ENCODE measurements at places on chromosomes 4 and X.

DNA sequence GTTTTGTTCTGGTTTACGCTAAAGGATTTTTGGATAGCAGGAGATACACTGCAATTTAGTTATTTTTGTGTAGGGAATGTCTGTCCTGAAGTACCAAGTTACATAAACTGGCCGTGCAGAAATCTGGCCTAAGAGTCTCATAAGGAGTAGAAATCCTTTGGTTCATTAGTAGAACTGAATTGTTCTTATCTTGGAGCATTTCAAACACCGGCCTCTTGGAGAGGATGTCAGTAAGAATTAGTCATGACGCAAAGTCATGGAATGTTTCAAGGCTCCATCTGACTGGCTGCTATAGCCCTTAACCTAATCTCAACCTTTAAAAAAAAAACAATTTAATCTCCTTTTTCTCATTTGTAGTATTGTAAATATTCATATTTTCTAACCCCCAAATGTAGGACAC, 15.2 kb downstream of the PDLIM3 start:
- DNase-seq: no peak

DNA sequence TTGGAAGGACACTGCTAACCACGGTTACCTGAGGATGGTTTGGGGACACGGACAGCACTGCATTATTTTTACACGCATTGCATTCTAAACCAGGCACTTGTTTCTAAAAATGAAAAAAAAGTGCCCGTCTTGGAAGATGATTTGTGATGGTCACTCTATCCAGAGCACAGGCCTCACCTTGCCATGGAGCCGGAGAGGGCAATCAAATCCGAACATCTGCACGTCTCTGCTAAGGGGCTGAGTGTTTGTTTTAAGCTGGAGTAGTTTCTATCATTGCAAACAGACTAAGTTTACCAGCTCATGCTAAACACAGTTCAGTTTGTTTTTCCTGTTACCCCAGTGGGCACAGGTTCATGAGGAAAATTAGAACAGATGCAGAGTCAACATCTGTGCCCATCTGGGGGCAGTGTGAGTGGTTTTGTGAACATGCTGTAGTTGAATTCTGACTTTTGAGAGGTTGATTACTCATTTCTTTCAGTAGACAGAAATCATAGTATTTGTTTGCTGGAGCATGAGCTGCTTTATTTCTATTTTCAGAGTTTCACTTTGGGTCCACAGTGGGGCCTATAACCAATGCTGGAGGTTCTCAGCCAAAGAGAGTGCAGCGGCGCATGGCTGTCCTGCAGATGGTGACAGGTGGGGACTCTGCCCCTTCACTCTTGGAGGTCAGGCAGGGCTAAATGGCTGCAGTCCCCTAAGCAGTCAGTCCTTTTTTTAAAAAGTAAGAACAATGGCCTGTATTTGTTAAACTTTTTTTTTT, 65.4 kb upstream of the ENPP6 start:
- DNase-seq: no peak

DNA sequence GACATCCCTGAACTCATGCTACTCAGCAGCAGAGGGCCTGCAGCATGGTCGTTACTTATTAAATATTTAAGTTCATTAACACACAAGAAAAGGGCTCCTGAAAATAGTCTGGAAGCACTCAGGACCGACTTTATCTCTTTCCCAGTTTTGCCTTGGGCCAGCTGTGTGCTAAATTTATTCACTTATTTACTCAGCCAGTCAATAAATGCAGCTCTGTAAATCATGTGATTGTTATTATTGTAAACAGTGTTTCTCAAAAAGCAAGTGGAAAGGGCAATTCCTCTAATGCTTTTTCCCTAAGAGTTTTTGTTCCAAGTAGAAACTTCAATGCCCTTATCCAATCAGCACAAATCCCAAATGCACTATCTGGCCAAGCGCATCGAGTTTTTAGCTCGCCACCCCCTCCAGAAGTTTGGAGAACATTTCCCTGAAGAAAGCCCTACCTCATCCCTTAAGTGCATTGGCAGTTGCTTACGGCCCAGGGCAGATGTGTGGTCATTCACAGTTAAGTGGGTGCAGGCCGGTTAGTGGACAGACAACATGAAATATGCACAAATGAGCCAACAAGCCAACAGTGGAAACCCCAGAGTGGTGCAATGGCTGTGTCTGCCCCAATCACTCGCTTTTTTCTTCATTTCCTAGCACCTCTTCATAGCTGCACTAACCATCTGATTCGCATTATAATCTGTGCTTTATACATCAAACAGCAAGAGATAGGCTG, 125.8 kb downstream of the SMIM20 start:
- no peak for DNase-seq

GRCh38 chrX:48522291-48522690, 683 bp downstream of the EBP start:
- DNase-seq: no peak

DNA sequence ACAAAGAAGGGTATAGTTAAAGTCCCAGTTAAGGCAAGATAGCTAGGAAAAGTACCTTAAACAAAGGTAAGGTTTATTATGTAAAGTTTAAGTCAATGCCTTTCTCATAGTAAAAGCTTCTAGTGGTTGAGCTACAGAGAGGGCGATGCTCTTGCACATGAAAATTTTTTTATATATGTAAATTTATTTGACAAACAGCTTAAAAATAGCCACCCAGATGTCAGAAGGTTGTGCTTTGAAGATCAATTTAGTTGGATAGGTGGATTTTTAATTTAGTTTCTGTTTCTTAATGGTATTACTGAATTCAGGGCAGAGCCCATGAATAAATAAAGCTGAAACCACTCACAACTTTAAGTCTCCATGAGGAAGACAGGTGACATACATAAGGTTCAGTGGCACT, 29.4 kb upstream of the PPP1R2C start:
- DNase-seq: no peak

GRCh38 chrX:10769696-10770619, 149.6 kb upstream of the MID1 start:
- DNase-seq: no peak

DNA sequence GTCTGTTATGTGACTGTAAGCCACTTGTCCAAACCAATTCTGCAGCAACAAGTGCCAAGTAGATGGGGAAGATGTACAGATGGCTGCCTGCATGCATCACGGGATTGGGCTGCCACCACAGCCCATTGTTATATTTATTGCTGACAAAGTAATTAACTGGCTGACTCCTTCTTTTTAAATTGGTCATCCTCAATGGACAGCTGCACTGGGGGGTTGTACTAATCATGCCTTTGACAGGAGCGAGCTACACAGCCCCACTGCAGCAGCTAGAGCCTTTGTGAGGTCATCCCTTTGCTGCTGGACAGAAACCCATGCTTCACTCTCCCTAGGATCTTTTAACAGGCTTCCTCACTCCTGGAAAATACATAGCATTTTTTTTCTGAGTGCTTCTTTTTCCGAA, 146.7 kb upstream of the CXXC4 start:
- DNase-seq: no peak

- DNase-seq: no peak
Observed at GRCh38 chr4:177008071-177008835, 215.5 kb upstream of the VEGFC start.

- no peak for DNase-seq
Observed at GRCh38 chr4:183469285-183469684, 24.8 kb downstream of the CDKN2AIP start.

GRCh38 chr4:120304801-120305200, 238.2 kb upstream of the MAD2L1 start:
- DNase-seq: no peak

GRCh38 chr4:13704035-13704434, 76.5 kb upstream of the BOD1L1 start:
- DNase-seq: no peak

GRCh38 chr4:41882625-41883347, 52.4 kb upstream of the TMEM33 start:
- DNase-seq: peak; percentile 19

GRCh38 chr4:30770049-30770549, 49.9 kb downstream of the PCDH7 start:
- DNase-seq: no peak

GRCh38 chr4:72451349-72451748, 117.7 kb downstream of the ADAMTS3 start:
- DNase-seq: no peak

DNA sequence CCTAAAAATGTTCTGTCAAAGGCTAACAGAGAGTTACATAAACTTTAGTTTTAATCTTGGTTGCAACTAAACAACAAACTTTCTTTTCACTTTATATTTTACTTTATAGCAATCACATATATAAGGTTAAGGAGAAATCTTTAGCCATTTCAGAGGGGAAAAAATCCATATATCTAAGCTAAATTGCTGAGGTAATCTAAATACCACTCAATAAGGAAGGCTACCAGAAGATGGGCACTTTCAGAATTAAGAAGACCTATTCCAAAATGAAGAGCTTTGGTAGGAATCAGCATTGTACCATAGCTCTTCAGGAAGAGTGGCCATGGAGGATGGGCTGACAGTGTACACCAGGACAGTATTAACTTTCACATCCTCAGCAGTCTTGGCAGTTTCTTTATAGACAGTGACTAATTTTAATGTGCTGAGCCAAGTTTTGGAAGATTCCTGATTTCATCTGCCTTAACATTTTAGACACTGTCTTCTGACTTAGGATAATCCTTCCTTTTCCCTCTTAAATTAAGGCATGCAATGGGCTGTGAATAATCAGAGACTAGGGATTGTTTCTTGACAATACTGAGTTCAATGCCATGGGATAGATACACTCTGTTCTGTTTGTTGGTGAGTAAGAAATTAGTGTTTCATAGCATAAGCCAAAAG, 7.1 kb downstream of the FAT4 start:
- DNase-seq: no peak

DNA sequence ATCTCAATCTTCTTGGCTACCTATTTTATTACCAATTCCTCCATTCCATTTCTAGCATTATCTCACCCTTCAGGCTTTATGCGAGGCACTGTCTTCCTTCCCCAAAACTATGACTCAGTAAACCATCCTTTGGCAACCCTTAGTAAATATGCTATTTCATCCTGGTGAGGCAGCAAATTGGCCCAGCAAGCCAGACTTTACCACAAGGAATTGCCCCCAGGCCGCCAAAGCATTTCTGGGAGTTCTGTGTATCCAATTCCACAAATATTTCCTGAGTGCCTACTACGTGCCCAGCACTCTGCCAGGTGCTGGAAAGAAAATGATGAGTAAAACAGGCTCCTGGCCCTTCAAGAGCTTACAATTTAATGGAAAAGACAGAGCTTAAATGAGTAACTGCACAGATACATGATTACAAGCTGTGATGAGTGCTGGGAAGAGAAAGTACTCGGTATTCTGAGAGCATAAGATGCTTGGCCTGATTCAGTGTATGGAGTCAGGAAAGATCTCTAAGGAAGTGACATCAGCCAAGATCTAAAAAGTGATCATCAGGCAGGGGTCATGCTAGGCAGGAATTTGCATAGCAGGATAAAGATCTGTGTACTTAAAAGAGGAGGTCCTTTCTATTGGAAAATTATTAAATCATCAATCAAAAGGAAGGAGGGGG, 193.8 kb downstream of the ADAMTS3 start:
- DNase-seq: no peak

DNA sequence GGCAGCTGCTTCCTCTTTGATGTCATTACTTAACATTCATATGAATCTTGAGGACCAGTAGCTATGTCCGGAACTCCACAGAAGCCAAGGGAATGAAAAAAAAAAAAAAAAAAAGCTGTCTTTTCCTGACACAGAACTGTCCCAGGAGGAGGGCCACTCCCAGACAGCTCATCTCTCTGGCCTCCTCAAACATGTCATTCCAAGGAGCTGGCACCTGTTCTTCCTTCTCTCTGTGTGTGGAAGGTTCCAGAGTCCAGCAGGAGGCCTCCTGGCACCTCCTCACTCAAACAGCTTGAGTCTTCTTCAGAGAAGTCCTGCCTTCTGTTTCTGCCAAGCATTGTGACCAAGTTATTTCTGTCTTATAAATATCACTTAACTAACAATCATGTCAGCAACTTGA, 458.5 kb downstream of the AFF2 start:
- no peak for DNase-seq

DNA sequence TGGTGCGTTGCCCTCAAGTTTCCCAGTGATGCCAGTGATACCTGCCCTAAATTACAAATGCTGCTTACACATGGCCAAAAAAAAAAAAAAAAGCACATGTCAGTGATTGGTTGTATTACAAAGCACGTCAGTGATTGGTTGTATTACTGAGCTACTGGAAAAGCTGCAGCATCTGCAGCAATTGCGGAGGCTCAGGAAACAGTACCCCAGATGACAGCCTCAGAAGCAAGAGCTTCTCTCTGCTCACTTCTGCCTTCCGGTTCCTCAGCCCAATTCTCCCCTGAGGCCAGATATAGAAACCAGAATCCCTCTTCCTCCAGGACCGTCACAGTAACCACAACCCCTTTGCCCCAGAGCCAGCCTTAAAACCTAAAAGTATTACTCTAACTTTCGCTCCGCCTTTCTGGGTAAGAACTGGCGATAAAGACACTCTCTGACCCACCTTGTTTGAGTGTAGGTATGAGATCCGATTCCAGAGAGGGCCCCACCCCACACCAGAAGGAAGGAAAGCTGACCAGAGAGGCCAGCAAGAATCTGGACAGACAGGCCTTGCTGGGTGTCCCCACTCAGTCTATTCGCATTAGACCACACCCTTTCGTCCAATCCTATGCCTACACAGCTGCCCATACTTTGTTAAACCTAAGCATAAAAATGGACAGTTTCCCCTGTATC, 85.0 kb upstream of the SORBS2 start:
- no peak for DNase-seq

DNA sequence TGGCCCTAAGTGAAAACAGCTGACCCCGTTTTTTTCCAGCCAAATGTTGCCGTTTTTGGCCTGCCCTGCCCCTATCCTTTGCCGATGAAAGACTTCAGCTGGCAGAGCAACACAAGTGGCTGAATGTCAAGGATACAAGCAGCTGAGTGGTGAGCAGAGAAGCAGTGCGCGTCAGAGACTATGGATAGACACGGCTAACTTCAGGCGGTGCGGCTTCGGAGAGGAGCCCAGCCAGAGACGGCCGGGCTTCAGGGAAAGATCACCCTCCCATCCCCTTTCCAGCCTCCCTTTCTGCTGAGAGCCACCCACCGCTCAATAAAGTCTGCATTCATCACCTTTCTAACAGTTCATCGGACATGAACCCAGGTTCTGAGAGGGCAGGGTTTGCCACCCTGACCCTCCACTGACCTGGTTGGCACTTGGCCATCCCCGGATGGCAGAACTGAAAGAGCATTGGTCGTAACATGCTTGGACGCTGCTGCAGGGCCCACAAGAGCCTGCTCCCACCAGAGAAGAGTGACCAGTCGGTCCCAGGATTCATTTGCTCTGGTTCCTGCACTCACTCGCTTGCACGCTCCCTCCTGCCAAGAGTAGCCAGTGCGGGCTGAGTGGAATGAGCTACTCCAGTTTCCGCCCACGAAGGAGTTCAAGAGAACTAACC, 125.8 kb downstream of the PPEF1 start:
- DNase-seq: no peak

GRCh38 chrX:48492293-48492910, 16.4 kb upstream of the PORCN start:
- no peak for DNase-seq

DNA sequence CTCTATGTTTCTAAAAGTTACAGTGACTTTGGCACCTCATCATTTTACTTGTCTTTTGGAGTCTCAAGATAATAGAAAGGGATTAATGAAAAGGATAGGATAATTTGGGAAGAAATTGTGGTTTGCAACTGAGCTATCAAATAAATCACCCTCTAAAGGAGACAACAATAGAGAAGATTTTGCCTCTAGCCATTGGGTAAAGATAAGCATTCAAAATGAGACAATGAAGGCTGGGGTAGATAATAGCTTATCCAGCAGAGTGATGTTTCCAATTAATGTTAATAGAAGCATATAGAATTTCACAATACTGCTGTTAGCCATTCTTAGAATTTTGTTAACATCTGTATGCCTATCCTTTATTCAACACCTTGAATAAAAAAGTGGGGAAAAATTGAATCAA, 1177.6 kb downstream of the ADGRL3 start:
- no peak for DNase-seq

- no peak for DNase-seq
Observed at GRCh38 chr4:74874753-74875367, 58.1 kb upstream of the PARM1 start.

All from activated T-helper 1 cell treated with Interleukin-2 at 50 U/mL for 16 hours (primary cell).